T-helper 1 cell (primary cell): ENCODE measurements at places on chromosomes 4 and X.

- DNase-seq, result no peak
These were observed 487.9 kb downstream of the C4orf33 start for GRCh38 chr4:129583868-129584267.

DNA sequence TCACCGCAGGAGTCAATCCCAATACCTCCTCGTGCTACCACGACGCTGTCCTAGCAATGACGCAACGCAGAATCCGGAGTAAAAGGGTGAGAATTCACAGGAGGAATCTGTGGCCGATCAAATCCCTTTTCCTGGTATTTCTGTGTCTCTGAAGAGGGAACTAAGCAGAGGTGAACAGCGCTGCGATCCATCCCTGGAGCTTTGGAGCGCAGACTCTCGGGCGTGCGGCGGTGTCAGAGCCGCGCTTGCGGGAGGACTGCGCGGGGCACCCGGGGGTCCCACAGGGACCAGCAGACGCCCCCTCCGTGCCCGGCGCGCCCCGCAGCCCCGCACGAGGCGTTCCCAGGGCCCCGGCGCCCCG lies 17.2 kb upstream of the ZNF718 start:
- no peak for DNase-seq

DNA sequence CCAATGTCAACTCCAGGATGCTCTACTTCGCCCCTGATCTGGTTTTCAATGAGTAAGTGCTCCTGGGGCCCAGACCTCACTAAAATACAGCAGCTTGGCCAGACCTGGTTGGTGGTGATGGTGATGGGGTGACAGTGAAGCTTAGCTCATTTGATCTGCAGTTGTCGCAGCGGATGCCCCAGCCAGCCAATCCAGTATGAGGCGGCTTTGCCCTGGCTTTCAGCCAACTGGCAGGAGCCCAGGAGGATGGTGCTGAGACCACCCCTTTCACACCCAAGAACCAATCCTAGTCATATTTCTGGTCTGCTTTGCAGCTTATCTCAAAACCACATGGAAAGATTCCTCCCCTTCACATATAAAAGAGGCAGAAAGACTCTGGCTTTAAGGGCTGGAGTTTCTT lies 173.8 kb downstream of the AR start:
- DNase-seq, result no peak

GRCh38 chrX:110600745-110601310 lies 194.8 kb downstream of the CHRDL1 start:
- DNase-seq, result no peak

DNA sequence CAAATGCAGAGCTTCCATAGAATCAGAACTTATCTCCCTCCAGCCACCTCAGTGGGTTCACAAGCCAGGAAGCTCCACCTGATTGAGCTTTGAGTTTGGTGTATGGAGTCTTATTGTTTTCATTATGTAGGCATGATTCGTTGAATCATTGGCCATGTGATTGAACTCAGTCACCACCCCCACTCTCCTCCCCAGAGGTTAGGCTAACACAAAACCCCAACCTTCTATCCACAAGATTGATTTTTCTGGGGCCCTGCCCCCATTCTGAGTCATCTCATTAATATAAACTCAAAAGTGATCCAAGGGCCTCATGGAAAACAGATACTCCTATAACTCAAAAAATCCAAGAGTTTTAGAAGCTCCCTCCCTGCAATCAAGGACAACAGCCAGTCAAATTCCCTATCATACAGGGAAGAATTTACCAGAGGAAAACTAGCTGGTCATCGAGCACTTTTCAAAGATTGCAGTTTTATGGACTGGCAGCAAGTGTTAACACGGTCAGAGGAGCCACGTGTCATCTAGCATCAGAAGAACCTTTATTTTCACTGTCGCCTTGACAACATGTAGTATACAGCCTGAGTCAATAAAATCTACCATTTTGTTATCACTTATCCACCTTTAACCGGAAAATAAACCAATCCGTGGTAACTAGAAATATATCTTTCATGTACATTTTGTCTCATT lies 35.9 kb upstream of the GUCY1B1 start:
- DNase-seq, result no peak

GRCh38 chrX:17814059-17814458 lies 47.0 kb downstream of the RAI2 start:
- no peak for DNase-seq

GRCh38 chr4:183806341-183806740 lies 98.8 kb upstream of the STOX2 start:
- no peak for DNase-seq

GRCh38 chr4:3469386-3470243 lies 6.5 kb downstream of the DOK7 start:
- DNase-seq, result peak; percentile 9

GRCh38 chr4:119264743-119265142 lies 52.2 kb downstream of the USP53 start:
- no peak for DNase-seq

DNA sequence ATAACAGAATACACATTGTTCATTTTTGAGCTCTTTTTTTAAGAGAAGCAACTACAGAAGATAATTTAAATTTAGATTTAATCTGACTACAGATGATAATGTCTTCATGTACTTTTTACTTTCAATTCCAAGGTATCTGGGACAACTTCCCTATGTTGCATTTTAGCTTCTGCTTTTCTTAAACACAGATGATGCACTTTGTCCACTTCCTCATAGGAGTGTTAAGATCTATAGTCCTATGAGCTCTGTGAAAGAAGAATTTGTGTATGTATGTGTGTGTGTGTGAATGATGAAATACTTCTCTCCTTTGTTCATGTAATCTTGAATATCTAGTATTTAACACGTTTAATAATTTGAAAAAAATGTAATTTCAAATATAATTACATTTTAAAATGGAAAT lies 5.3 kb upstream of the FHIP1A start:
- DNase-seq, result no peak

GRCh38 chr4:54127660-54128059 lies 27.7 kb downstream of the GSX2 start:
- DNase-seq, result no peak

DNA sequence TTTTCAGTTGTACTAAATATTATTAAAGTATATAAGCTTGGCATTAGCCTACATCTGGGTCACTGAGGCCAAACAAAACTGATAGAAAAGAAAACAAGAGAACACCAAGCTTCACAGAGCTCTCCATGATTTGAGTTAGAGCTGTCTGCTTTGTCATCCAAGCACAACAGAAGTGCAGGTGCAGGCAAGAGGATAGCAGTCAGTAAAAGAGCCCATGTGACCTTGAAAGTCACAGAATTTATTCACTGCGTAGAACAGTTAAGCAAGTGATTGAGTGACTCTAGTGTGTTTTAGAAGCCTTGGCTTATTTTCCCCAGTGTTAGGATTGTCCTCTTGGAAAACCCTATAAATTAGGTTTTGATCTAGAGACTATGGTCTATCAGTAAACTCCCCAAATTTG lies 49.4 kb upstream of the PRDM5 start:
- no peak for DNase-seq

- no peak for DNase-seq
These were observed 13.8 kb downstream of the SH3BGRL start for GRCh38 chrX:81215685-81216084.

DNA sequence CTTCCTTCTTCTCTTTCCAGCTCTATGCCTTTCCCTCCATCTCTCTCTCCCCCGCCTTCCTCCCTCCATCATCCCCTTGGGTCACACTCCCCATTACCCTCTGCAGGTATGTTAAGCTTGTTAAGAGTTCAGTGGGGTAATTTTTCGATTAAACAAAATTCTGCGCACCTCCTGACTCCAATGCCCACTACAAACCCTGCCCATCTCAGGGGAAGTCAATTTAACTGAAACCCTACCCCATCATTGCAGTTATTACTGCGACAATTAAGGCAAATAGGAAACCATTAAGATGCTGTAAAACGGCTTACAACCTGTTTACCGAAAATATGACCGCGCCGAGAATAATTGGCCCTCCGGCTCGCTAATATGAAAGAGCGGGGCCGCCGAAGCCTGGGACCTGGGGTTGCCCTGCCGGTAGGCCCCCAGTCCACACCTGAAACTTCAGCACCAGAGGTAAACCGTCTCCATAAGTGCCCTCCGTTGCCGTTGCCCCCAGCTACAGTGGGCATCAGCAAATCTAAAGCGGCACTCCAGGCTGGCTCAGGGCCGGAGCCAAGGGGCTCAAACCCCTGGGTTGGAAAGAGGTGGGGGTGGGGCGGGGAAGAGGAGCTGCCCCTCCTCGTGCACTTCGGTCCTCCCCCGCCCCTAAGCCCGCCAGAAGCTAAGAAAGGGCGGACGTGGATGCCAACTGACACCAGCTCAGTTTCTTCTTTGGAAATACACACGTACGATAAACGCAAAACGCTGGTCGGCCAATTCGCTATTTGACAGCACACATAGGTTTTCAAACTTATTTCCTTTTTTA lies 4.8 kb downstream of the ARX start:
- DNase-seq, result no peak

- no peak for DNase-seq
These were observed 216.2 kb upstream of the VEGFC start for GRCh38 chr4:177008836-177009501.

- DNase-seq, result no peak
These were observed 44.9 kb downstream of the MAMLD1 start for GRCh38 chrX:150408007-150408406.

GRCh38 chrX:154511761-154512160 lies 4.3 kb downstream of the FAM3A start:
- DNase-seq, result no peak

GRCh38 chr4:133000012-133000411 lies 149.1 kb upstream of the PCDH10 start:
- DNase-seq, result no peak

GRCh38 chr4:115688961-115689360 lies 575.5 kb upstream of the NDST4 start:
- no peak for DNase-seq

DNA sequence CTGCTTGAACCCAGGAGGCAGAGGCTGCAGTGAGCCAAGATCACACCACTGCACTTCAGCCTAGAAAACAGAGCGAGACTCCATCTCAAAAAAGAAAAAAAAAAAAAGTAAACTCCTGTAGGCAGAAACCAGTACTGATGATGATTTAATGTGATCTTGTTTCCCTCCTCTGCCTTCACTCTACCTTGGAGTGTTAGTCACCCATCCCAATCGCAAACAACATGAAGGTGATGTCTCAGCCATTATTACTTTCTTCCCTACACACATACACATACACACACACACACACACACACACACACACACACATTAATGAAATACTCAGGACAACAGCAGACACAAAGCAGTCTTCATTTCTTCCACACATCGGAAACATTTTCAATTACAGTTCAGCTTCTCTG lies 15.6 kb downstream of the XKRX start:
- DNase-seq, result no peak

GRCh38 chr4:113411496-113411938 lies 350.0 kb downstream of the CAMK2D start:
- no peak for DNase-seq

DNA sequence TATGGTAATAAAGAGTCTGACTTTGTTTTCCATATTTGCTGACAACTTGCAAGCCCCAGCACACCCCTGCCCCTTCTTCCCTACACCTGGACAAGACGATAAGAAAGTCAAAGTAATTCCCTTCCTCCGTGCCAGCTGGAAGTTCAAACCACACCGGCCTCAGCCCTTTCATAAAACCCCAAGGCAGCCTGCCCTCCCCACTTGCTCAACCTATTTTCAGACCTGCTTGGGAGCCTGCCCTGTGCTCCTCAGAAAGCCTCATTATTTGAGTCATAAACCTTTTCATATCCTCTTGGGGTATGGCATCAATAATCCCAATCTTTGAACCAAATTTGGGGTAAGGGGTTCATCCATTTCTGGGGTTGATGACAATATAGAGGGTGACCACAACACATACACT lies 29.5 kb downstream of the NIPAL1 start:
- DNase-seq, result no peak

DNA sequence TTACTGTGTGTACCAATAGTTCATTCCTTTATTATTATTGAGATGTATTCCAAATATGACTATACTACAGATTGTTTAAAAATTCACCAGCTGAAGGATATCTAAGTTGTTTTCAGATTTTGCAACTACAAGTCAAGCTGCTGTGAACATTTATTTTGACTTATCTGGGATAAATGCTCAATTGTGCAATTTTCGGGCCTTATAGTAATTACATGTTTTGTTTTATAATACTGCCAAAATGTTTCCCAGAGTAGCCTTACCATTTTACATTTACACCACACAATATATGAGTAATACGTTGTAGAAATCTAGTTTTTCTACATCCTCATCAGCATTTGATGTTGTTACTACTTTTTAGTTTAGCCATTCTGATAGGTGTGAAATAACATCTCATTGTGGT lies 179.6 kb downstream of the ANTXR2 start:
- DNase-seq, result no peak

GRCh38 chrX:7953446-7953845 lies 26.2 kb upstream of the PNPLA4 start:
- DNase-seq, result no peak

DNA sequence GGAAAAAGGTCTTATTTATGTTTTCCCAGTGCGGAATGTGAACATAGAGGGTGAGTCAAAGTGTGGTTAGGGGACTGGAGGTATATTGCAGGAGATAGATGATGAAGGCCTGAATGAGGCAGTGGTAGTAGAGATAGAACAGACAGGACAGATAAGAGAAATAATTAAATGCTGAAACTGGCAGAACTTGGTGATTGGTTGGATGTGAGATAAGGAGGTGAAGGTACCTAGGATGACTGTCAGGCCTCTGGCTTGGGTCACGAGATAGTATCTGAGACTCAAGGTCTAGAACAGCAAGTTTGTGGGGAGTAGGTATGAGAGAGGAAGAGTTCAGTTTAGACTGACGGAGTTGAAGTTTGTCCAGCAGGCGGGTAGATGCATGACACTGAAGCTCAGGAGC lies 3.5 kb downstream of the MND1 start:
- DNase-seq, result no peak

- no peak for DNase-seq
These were observed 343.0 kb downstream of the OPHN1 start for GRCh38 chrX:68090266-68090665.

- DNase-seq, result no peak
These were observed 53.6 kb upstream of the RAP2C start for GRCh38 chrX:132272826-132273225.

GRCh38 chr4:2742823-2743517 lies 13.2 kb downstream of the TNIP2 start:
- DNase-seq, result no peak

DNA sequence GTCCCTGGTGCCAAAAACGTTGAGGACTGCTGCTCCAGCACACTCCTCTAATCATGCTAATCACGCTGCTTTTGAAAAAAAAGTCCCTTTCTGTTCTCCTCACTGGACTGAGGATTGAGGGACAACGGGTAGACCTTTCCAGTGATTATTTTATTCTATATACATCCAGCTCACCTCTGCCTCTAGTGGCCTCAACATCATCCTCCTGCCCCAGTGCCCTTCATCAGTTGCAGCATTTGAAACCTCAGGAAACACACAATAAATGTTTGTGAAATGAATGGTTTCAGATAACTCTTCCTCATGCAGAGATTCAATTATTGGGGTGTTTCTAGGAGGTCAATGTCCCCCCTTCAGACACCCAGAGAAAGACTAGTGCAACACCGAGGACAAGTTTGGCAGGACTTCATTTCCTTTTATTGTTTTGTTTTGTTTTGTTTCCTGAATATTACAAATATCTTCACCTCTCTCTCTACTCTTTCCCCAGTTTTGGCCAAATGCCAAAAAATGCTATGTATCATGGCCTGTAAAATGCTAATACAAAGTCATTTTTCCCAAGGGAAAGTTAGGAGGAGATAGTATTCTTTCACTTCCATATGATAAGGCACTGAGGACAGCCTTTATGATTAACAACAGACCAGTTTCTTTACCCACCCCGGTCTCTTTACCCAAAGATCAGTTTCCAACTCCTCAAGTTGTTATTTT lies 460.1 kb upstream of the SLIT2 start:
- no peak for DNase-seq
